ENCODE measurements at places on chromosomes 7 and 10.

DNA sequence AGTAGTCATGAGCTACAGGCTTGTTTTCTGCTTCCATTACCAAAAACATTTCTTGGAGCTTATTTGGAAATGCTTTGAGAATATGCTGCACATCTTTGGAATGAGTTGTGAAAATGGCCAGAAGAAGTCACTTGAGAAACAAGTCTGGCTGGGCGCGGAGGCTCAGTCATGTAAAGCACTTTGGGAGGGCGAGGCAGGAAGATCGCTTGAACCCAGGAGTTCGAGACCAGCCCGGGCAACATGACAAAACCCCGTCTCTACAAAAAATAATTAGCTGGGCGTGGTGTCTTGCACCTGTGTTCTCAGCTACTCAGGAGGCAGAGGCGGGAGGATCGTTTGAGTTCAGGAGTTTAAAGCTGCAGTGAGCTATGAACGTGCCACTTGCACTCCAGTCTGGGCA, 882 bp upstream of the CHCHD1 start:
- no peak for DNase-seq

- DNase-seq = no peak
Observed at GRCh38 chr10:88254091-88254490, 329.0 kb downstream of the RNLS start.

GRCh38 chr10:49741108-49741995, 20.8 kb downstream of the OGDHL start:
- no peak for DNase-seq

- no peak for DNase-seq
Observed at GRCh38 chr7:2553831-2554581, 1.3 kb downstream of the BRAT1 start.

- no peak for DNase-seq
Observed at GRCh38 chr7:17402628-17403278, 104.3 kb downstream of the AHR start.

DNA sequence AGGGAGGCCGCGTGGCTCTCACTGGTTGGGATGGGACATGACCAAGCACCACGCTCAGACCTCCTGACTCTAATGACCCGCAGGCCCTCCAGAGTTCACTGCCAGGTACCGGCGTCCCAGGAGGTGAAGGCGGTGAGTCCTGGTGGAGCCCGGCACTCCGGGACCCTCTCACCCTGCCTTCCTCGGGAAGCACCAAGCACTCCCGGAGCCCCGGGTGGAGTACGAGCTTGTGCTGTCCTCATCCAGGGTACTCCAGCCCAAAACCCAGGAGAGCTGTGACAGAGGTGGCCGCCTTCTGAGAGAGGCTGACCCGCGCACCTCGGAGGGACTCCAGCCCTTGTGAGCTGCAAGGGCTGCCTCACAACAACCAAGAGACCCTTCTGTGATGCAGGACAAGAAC, 9.4 kb downstream of the MAD1L1 start:
- no peak for DNase-seq

GRCh38 chr10:3081383-3081981, 14.1 kb downstream of the PFKP start:
- no peak for DNase-seq

DNA sequence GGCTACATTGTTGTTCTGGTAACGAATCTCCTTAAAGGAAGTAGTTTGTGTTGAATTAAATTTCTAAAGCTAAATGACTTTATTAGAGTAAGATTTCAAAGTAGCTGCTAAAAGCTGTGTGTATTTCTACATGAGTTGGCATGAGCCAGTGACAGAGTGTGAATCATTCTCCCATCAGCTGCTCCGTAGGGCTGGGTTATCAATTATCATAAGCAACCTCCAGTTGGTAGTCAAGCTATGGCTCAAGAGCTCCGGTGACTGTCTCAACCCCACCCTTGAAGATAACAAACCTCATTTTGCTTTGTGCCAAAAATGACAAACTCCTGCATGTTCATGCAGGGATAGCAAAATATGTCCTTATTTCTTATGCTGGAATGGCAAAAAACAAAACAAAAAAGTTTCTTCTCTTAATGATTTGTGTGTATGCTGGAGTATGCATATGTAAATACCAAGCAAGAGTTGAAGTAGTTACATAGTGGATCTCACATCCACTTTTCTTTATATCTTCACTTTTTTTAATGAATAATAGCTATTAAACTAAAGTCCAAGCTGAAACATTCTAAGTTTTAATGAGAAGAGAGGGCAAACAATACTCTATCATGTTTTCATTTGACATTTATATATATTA, 249.4 kb downstream of the CACNA2D1 start:
- DNase-seq = no peak

- no peak for DNase-seq
Observed at GRCh38 chr7:108824840-108825580, 255.3 kb downstream of the DNAJB9 start.

GRCh38 chr7:47873762-47874161, 74.5 kb downstream of the PKD1L1 start:
- no peak for DNase-seq
